ENCODE measurements at places on chromosomes 12 and 14.

GRCh38 chr14:99351166-99352007 lies 79.4 kb upstream of the BCL11B start:
- DNase-seq = no peak

DNA sequence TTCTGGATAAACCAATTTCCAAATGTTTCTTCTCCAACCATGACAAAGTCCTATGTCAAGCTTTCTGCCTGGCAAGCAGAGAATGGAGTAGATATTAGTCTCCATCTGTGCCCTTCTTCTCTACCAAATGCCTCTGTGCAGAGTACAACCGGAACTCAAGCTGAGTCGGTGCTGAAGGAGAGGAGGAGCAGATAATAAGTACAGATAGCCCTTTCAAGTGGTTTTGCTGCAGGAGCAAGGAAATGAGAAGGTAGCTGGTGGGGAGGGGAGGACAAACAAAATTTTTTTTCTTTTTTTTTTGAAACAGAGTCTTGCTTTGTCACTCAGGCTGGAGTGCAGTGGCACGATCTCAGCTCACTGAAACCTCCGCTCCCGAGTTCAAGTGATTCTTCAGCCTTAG lies 14.2 kb upstream of the HELB start:
- DNase-seq = no peak

DNA sequence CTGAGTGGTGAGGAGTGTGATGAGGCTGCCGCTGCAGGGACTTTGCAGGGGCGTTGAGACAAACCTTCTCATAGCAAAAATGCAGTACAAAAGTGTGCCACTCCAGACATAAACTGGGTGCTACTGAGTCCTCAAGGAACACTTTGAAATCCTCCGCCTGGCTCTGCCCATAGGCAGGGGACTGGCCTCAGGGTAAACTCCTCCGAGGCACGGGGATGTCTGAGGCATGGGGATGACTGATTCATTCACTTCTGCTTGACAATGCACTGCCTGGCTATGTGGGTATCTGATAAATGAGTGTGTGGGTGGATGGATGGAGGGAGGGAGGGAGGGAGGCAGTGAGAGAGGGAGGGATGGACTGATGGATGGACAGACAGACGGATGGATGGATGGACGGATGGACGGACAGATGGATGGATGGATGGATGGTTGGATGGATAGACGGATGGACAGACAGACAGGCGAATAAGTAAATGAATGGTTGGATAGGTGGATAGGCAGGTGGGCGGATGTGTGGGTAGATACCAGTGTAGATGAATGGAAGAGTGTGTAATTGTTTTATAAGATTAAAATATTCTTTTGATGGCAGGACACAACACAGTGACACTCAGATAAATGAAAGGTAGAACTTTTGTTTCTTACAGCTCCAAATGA lies 2.1 kb upstream of the BDKRB2 start:
- DNase-seq = no peak

- no peak for DNase-seq
Observed at GRCh38 chr14:89312932-89313331, 104.1 kb downstream of the FOXN3 start.

GRCh38 chr12:18753481-18754123 lies 15.7 kb downstream of the CAPZA3 start:
- no peak for DNase-seq
